ENCODE measurements at places on chromosomes 7 and 10.

DNA sequence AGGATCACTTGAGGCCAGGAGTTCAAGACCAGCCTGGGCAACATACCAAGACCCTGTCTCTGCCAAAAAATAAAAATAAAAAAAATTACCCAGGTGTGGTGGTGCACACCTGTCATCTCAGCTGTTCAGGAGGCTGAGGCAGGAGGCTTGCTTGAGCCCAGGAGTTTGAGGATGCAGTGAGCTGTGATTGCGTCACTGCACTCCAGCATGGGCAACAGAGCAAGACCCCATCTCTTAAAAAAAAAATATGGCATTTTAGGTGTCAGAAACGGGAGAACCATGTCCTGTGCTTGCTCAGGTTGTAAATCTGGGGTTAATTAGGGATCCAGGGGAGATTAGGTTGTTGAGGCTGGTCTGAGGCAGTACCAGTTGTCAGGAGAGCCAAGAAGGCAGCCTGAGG, 64.9 kb downstream of the GTF2IRD1 start:
- no peak for DNase-seq

DNA sequence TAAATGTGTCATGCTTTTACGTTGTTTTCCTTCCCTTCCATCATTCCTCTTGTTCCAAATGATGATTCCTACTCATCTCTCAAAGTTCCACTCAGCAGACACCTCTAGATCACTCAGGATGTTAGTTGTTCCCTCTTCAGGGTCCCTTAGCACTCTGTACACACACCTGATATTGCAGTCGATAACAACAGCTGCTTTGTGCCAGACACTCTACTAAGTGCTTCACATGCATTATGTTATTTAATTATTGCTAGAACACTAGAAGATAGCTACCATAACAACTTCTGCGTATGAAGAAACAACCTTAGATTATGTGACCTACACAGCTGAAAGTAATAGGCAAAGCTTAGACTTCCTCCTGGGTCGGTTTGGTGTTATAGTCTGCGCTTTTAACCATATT, 29.6 kb downstream of the PCBD1 start:
- DNase-seq, result no peak

DNA sequence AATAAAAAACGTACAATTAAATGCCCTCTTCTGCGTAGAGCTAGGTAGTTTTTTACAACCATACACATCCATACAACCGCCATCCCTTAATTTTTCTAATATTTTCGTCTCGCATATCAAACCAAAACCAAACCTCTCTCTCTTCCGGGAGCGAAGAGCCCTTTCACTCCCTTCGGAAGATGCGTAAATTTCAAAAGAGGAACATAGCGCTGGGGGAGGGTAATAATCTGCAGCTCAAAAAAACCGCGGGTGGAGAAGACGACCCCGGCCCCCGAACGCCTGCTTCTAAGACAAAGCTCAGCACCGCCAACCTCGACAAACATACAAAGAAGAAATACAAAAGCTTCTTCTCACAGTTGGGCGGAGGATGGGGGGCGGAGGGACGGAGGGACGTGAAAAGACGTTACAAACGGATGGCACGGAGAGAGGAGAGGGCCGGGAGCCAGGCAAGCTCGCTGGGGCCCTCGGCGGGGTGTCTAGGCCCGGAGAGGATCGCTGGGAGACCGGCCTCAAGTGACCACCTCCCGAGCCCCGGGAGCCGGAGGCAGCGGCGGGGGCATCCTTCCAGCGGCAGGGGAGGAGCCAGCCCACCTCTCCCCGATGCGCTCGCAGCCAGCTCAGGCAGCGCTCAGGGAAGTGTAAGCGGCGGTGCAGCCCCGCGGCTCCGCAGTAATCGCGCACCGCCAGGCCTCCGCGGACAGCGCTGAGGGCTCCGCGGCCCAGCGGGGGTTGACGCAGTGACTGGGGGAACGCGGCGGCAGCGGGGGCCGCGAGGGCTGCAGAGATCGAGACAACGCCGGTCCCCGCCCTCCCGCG, 851 bp downstream of the MKRN1 start:
- DNase-seq, result peak; percentile 22

DNA sequence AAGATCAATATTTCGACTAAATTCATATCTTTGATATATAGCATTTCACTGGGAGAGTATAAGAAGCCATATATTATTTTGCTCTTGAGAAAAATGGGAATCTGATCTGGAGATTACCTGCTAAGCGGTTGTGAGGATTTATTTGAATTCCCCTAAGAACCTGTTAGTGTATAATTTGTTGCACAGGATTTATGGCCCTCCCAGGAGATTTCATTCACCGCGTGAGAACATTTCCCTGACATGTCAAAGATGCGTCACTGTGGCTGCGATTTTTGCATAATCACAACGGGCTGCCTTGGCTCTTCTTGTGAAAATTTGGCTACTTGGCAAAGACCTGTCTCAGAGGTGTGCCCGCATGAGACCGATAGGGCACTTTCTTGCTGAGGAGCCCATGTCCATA, 184.7 kb upstream of the PFKP start:
- no peak for DNase-seq

GRCh38 chr10:52394246-52394645, 80.2 kb downstream of the DKK1 start:
- DNase-seq, result no peak

DNA sequence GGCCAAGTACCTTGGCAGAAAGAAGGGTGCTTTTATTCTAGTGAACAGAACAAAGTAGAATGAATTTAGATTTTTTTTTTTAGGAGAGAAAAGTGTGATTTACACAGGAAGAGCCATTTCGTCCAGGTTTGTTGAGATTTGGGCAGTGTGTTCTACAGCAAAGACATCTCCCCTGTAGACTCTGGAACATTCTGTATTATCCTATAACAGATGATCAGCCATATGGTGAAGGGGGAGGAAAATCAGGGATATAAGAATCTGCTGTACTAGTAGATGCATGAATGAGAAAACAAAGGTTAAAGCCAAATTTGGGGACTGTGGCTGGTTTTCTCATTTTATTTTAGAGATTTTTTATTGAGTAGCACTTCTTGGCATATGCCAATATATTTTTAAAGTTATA, 453.7 kb upstream of the LRRTM3 start:
- DNase-seq, result no peak

GRCh38 chr7:148304456-148304855, 286.1 kb upstream of the C7orf33 start:
- DNase-seq, result no peak

GRCh38 chr7:41809940-41810576, 107.2 kb upstream of the INHBA start:
- DNase-seq, result no peak

DNA sequence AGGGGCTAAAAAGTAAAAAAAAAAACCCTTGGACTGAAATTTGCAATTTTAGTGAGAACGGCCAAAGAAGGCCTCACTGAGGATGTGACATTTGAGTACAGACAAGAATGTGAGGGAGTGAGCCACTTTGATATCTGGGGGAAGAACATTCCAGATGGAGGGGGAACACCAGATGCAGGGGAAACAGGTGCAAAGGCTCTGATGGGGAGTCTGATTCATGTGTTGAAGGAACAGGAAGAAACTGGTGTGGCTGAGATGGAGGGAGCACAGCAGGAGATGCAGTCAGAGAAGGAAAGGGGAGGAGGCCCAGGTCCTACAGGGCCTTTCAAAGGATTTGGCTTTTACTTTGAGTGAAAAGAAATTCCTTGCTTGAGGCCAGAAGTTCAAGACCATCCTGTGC, 615.7 kb upstream of the NRP1 start:
- DNase-seq, result no peak

DNA sequence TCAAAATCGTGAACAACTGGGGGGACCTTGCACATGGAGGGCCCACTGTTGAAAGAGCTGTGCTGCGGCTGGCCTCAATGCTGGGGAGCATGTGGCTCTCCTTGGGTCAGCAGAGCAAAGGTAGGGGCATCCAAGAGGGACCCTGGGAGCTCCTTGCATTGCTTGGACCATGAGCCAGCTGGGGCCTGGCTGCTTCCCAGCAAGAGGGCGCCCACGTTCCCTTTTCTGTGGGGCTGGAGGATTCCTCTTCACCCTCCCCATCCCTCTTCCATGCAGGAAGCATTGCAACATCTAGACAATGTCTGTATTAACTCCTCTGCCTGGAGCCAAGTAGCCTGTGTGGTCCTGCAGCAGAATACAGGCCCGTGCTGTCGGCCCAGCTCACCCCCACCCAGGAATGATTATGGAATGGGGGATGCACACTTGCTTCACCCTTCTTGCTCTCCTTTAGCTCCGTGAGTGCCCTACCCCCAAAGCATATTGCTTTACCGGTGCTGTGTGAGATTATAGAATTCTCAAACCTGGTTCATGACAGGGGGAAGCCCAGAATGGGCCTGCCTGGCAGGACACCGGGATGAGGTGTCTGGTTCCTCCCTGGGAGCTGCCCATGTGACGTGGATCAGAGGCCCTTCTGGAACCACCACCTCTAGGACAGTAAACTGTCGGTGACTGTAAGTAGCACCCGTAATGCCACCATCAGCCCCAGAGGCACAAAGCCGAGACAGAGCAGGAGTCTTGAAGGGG, 61.9 kb downstream of the SYPL1 start:
- DNase-seq, result peak; percentile 31

- no peak for DNase-seq
Measured at GRCh38 chr7:117041822-117042221, 88.5 kb downstream of the ST7 start.

DNA sequence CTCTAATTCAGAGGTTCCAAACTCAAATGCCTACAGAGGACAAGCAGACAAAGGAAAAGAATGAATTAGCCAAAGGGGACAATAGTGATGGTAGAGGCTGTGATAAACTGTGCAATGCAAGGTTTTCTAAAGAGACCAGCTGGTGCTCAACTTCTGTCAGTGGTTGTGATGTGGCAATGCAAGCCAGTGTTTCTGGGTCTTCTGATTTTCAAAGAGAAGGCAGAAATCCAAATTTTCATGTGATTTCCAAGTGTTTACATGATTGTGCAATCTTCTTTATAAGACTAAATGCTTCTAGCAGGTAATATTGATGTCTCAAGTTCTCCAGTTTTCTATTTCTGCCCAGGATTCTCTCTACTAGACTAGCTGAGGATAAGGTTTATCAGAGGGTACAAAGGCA, 135.9 kb downstream of the PCDH15 start:
- DNase-seq, result no peak

- DNase-seq, result no peak
Measured at GRCh38 chr10:104777086-104777799, 136.2 kb downstream of the SORCS3 start.

DNA sequence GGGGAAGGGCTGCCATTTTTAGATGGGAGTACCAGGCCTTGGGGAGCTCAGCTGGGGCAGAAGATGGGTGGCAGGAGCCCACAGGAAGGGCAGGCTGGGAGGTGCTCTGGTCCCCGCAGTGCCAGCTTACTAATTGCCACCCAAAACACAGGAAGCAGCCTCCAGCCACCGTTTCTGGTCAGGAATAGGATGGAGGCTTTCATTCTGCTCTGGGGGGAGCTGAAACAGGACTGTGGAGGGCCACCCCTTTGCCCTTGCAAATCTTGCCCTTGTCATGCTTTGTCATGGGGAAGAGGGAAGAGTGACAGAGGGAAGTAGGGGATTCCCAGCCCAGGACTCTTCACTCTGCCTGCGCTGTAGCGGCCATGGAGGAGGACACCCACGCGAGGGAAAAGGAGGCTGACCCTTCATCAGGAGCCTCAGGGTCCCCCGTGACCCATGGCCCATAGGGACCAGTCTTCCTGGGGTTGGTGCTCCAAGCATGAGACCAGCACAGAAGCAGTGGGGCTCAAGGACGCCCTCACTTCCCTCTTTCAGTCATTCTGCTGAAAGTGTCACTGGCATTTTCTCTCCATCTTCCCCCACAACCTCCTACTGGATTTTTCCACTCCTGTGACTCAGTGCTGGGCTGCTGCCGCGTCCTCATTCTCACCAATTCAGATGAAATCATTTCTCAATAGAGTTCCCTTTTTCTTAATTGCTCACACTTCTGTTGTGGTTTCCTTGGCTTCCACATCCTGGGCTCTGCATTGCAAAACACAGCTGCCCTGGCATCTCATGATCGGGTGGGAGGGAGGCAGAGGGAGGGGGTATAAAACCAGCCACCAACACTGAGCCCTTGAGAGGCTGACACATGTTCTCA, 61.9 kb downstream of the MKI67 start:
- peak; percentile 92 for DNase-seq

GRCh38 chr7:110645060-110645459, 445.9 kb upstream of the LRRN3 start:
- DNase-seq, result no peak

- DNase-seq, result peak; percentile 99
Measured at GRCh38 chr10:58641095-58641531, 128.4 kb downstream of the BICC1 start.

DNA sequence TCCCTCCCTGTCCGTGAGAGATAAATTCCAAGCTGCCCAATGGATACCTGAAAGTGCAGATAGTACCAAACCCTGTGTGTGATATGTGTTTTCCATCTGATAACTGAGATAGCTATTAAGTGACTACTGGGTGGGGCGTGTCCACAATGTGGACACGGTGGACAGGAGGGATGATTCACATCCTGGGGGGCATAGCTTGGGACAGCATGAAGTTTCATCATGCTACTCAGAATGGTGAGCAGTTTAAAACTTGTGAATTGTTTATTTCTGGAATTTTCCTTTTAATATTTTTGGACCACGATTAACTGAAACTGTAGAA, 158.6 kb downstream of the CREB5 start:
- DNase-seq, result no peak

DNA sequence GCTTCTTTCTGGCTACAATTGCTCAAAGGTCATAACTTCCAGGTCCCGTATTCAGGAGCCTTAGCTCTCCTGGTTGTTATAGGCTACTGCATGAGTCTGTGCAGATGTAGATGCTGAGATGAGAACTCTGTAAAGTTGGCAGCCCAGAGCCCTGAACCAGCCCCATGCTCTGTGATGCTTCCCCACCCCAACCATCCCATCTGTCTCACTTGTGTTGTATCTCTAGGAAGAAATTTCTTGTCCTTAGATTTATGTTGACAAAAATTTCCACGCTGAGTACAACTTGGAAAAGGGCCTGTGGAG, 61.2 kb upstream of the EEPD1 start:
- no peak for DNase-seq

GRCh38 chr10:70558295-70558694, 44.2 kb downstream of the PRF1 start:
- DNase-seq, result no peak

GRCh38 chr7:90485734-90486316, 16.4 kb downstream of the PTTG1IP2 start:
- peak; percentile 12 for DNase-seq

GRCh38 chr7:92631067-92631849, 41.1 kb upstream of the FAM133B start:
- DNase-seq, result no peak

GRCh38 chr10:123835575-123835974, 56.0 kb downstream of the CPXM2 start:
- DNase-seq, result no peak

DNA sequence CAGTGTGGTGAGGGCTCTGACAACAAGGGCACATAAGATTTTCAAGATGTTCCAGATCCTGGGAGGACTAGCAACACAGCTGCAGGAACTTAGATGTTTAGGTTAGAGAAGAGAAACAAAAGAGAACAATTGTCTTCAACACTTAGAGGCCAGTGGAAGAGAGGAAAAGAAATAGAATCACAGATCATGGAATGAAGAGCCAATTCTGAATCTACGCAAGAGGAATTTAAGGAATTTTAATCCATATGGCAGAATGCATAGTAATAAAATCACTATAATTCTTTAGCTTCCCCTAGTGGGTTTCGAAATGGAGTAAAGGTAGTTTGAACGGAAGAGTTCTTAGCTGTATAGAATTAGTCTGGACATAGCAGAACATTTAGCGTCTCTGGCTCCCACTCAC, 114.6 kb upstream of the LRRTM3 start:
- no peak for DNase-seq
